ENCODE measurements at places on chromosomes 2 and 18.

- DNase-seq: no peak
Observed at GRCh38 chr2:41771710-41772109, 276.1 kb upstream of the PKDCC start.

- DNase-seq: no peak
Observed at GRCh38 chr2:86491088-86491487, 49.9 kb downstream of the KDM3A start.

DNA sequence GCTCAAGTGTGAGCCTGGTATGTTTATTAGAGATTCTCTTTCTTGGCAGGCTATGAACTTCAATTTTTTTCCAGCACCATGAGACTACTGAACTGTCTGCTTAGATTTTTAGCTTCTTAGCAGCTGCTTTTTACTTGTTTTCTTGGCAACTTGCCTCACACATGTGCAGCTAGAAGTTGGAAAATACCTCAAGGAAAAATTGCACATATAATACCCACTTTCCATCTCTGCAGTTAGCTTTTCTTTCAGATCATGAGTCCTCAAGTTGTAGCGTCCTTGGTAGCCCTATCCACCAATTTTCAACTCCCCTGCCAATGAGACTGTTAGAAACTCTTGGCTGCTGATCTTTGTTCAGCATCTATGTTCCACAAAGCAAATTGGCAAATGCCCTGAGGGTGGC is 302.1 kb downstream of the HRH4 start:
- DNase-seq: no peak

DNA sequence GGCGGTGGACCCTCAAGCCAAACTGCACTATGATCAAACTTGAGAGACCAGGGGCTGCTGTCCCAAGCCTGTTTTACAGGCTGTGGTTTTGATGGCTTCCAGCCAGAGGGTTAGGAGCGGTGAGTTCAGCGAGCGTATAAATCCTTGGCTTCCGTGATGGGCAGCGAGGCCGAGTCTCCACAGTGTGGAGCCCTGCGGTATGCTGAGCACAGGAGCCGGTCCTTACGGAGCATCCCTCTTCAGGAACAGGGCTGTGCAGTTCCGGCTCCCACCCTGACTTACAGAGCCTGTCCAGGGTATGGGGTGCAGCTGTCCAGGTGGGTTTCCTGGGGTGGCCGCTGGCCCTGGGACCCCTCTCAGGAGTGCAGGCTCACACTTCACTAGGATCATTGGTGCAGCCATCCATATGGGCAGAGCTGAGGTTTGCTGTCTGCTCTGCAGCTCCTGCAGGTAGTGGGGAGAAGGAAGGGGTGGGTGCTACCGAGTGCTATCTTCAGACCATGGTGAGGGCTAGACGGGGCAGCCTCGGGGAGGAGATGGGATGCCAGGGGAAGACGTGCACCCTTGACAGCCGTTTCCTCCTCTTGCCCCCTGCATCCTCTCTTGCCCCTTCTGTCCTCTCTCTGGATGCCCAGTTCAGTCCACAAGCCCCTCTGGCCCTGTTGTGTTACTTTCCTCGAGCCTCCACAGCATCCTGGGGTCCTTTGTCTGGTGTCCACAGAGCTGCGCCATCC is 104.3 kb downstream of the FAM210A start:
- DNase-seq: no peak

DNA sequence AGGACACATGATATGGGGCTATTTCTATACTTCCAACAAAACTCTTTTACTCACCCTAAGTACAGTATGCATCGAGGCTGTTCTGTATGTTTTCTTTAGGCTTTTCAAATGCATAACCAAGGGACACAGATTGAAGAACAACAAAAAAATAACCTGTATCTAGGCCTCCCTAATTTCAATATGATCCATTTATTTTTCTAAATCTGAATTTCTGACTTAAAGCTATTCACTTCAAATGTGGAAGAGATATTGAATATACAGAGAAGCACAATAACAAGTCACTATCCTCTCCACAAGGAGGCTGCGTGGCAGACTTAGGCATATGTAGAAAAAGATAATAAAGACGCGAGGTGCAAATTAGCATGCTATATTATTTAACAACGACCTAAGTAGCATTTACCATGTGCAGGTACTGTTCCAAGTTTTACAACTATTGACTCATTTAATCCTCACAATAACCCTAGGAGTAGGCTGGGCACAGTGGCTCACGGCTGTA is 39.3 kb upstream of the MFF start:
- DNase-seq: no peak

DNA sequence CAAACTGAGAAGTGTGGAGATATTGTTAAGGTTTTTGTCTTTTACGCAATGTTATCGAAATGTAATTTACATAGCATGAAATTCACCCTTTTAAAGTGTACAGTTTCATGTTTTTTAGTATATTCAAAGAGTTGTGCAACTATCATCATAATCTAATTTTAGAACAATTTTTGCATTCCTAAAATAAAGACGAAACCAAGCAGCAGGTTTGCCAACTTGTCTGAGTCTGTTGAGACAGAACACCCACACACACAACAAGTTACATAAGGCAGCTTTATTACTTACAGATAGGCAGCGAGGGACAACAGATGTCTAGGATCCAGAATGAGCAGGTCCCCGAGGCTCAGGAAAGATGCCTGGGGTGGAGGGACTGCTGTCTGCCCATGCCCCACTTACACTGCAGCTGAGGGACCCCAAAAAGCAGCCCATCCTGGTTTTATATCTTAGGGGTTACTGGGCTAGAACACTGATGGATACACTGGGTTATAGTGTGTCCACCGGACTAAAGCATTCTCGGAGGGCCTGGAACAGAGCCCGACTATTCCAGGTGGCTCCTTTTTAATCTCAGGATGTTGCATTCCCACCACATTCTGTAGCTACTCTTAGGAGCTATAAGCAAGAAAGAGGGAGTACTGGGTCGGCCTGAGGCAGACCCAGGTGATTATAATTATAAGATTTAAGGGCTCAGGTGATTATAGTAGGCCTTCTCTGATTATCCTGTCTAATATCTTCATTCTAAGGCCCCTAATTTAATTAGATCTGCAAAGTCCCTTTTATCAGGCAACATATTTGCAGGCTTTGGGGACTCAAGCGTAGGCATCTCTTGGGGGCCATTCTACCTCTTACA is 150.2 kb upstream of the DOK6 start:
- no peak for DNase-seq

GRCh38 chr18:2792395-2792794 is 54.4 kb upstream of the EMILIN2 start:
- no peak for DNase-seq

Data from stimulated activated CD8-positive, alpha-beta memory T cell treated with anti-CD3 and anti-CD28 coated beads, Interleukin-15, amount 100 ng/mL, for 24 hours (primary cell).